ENCODE measurements at places on chromosomes 2 and 18.
A peak's percentile ranks its signal among the peaks of the same experiment; 100 is the strongest.

GRCh38 chr2:120400551-120400950 is 54.6 kb downstream of the INHBB start:
- no peak for DNase-seq

DNA sequence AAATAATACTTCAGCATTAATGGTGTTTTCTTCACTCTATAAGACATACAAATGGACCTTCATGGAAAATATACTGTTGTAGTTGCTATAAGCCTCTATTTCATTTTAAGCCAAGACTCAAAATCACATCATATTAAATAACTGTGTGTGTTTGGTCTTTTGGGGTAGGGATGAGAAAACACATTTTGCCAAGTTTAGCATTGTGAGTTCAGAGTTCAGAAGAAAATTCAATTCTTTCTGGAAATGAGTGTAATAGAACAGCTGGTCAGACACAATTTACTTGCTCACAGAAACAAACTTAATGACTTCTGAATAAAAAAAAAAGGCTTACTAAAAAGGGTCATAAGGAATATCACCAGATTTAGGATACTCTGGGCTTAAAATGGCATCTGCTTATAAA is 149.5 kb downstream of the LRRTM4 start:
- no peak for DNase-seq

- DNase-seq = no peak
Measured at GRCh38 chr2:230900336-230900995, 24.6 kb downstream of the GPR55 start.

DNA sequence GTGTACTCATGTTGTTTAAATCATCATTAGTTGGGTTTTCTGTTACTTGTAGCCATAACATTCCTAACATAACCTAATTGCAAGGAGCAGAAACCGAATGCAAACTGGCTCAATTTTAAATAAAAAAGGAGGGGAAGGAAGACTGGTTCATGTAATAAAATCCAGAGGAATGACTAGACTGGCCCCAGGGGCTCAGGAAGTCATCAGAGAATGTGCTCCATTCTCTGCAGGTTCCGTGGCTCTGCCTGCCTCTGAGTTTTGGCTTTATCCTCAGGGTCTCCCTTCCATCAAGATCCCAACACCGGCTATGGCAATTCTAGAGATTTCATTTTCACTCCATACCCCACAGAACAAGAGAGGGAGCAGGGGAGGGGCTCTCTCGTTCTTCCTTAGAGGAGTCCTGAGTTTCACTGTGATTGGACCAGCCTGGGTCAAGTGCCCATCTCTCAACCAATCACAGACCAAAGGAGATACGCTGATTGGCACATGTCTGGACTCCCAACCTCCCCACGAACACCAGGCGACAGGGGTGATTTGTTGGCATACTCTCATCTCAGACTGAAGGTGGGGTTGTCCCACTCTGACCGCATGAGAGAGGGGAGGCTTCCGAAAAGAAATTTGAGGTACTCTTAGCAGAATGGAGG is 64.8 kb downstream of the NPPC start:
- DNase-seq = no peak

GRCh38 chr2:37738266-37738885 is 66.9 kb upstream of the CDC42EP3 start:
- DNase-seq = no peak

DNA sequence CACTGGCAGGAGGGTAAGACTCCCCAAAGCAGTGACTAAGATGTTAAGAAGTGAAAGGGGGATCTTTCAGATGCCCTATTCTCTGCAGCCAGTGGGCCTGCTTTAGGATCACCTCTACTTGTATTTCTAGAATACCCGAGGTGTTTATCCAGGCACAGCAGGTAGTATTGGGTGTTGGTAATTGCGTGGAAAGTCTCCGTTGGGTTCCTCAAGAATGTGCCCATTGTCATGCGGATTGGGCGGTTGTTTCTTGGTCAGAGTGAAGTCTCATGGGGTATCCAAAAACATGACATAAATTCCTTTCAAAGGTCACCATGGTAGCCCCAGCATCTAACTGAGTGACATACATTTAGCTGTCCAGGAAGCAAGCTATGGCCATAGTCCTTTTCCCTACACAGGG is 308.8 kb downstream of the RPIA start:
- DNase-seq = no peak

DNA sequence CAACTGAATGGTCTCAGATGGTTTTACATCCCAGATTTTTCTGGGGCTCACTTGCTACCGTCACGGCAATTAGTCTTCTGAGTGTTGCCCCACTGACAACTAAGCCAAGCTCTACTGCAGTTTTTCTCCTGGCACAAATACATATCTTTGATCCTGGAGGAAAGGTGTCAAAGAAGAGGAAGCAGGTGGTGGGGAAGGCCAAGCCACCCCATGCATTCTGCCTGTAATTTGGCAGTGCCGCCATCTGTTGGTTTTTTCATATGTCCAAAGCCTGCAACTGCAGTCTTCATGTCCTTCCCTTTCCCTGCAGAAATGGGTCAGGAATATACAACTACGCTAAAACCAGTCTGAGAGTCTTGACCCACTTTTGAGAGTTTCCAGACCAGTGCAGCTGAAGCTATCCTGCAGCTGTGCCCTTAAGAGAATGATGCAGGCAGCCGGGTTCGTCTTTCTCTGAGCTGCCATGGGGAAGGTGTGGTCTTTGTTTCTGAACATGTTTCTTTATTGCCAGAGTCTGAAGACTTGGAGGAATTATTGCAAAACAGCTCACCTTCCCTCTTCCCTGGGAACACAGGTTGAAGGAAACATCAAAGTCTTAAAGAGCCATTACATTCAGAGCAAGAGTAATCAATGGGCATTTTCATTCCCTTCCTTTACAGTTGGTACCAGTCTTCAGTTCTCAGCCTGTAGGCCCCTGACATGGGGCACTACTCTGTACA is 71.8 kb upstream of the ATL2 start:
- no peak for DNase-seq

GRCh38 chr2:134926231-134926931 is 7.8 kb downstream of the CCNT2 start:
- peak; percentile 18 for DNase-seq

- no peak for DNase-seq
Measured at GRCh38 chr18:69691008-69691760, 256.5 kb downstream of the CD226 start.

GRCh38 chr18:48296581-48296980 is 112.6 kb downstream of the ZBTB7C start:
- DNase-seq = no peak

GRCh38 chr2:203861607-203862006 is 6.0 kb upstream of the CTLA4 start:
- no peak for DNase-seq

DNA sequence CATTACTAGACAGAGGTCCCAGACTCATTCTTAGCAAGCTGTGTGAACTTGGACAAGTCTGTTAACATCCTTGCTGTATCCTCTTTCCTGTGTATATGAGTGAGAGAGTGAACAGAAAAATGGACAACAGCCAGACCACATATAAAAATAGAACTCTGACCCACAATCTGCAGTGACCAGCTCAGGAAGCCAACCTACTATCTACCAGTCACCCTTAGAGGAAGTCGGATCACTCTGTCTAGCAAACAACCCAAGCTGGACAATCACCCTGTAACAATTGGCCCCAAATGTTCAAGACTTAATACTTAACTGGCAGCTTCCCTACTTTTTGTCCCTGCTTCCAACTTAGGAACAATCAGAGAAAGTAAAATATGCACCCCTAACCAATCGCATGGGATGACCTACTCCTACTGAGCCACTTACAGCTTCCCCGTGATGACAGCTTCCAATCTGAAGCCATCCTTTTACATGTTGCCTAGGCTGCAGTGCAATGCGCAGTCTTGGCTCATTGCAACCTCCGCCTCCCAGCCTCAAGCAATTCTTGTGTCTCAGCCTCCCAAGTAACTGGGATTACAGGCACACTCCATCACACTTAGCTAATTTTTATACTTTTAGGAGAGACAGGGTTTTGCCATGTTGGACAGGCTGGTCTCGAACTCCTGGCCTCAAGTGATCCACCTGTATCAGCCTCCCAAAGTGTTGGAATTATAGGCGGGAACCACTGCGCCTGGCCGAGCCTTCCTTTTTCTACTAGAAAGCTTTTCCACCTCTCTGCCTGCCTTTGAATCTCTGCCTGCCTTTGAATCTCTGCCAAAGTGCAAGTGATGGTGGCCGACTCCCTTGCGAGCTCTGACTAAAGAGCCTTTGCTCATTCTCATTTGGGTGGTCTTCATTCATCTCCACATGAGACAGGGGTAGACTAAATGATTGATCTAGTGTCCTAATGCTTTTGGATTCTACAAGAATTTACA is 158.3 kb upstream of the NDUFV2 start:
- DNase-seq = peak; percentile 84

GRCh38 chr2:200367155-200367554 is 60.7 kb downstream of the SPATS2L start:
- no peak for DNase-seq

DNA sequence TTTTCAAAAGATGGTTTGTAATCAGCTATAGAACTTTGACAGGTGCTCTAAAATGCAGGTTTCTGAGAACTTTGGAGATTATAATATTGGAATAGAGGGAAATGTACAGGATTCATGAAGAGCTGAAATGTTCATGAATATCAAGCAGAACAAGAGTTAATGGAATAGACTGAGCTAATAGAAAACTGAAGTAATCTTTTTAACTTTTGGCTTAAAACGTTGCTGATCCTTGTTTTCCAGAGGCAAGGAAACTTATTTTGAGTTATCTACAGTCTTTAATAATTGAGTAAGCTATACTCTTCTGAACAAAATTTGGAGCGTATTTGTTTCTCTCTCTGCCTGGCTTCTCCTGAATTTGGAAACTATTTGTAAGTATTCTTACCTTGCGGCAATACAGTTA is 10.8 kb upstream of the IL18RAP start:
- DNase-seq = no peak

GRCh38 chr18:79239631-79240030 is 156.1 kb upstream of the NFATC1 start:
- no peak for DNase-seq

DNA sequence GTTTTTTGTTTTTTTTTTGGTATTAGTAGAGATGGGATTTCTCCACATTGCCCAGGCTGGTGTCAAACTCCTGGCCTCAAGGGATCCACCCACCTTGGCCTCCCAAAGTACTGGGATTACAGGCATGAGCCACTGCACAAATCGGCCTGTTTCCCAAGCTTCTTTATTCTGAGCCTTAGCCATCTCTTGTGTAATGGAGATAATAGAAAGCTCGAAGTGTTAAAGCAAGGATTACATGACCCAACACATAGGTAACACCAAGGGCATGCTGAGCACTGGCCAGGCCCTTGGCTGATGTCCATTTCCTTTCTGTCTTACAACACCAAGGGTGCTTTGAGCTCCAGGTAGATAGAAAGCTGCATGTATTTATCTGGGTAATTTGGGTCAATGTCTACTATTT is 187.8 kb upstream of the MEX3C start:
- no peak for DNase-seq
